ENCODE measurements at places on chromosomes 7 and 10.
A peak's percentile ranks its signal among the peaks of the same experiment; 100 is the strongest.

DNA sequence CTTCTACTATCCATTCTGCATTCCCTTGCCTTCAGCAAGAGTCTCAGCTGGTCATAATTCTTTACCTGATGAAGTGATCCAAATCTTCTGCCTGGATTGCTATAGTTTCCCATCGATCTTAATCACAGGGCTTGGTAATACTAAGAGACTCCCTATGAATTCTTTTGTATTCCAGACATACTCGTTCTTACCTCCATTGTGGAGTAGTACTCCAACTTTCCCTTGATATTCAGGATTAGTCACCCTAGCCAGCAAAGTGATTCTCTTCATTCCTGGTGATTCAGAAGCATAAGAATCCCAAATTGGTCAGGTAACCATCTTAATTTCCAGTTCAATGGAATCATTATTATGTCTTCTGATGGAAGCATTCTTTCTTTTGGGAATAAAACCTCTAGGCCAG lies 96.7 kb downstream of the TWIST1 start:
- no peak for DNase-seq

- DNase-seq: peak; percentile 2
These were observed 164.6 kb upstream of the PPP1R3A start for GRCh38 chr7:114083166-114084001.

- DNase-seq: no peak
These were observed 486.1 kb upstream of the NRP1 start for GRCh38 chr10:33820531-33820930.

- DNase-seq: no peak
These were observed 19.4 kb upstream of the EPHB6 start for GRCh38 chr7:142835487-142835886.

GRCh38 chr10:104026762-104027161 lies 58.9 kb downstream of the COL17A1 start:
- no peak for DNase-seq

DNA sequence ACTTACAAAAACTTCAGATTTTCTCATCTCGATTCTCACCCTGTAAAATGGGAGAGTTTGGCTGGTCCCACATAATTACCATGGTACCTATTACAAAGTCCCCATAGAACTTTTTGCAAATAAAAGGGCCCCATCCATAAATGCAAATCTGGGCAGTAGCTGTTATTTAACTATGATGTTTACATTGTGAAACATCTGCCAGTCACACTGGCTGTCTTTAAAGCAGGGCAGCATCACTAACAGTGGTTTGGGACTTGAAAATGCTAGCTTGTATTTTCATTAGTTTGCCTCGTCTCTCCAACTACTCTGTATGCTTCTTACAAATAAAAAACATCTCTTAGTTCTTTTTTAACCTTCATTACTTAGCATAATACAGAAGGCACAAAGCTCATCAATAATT lies 240.7 kb downstream of the FZD1 start:
- DNase-seq: no peak

DNA sequence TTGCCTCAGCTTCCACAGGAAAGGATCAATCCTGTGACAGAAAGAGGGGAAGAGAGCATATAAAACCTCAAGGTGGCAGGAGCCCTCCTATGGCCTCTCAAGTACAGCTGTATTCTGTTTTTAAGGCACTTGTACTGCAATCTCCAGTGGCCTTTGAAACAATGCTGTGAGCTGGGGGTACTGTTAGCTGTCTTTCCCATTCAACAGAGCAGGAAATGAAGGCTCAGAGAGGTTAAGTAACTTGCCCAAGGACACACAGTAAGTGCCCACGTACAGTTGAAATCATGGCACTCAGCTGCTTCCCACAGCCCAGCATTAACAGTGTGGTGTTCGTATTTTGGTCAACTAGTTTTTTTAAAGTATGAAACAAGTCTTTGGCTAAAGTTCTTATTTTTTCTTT lies 34.0 kb downstream of the DUSP5 start:
- no peak for DNase-seq

GRCh38 chr7:31437250-31437865 lies 76.5 kb upstream of the ITPRID1 start:
- no peak for DNase-seq

DNA sequence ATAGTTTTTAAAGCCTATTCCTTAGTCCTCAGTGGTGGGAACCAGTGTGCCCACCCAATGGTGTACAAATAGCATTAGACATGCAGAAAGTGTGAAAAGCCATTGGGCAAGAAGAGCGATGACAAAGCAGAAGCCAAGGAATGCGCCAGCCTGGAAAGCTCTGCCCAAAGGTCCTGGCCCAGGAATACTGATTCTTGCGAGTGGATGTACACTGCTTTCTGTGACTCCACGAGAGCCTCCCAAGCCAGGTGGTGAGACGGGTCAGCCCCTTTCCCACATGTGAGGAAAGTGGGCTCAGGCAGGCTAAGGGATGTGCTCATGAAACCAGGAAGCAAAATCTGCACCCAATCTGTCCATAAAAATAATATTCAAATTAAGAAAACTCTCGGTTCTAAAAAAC lies 106.6 kb downstream of the ADCY1 start:
- no peak for DNase-seq

DNA sequence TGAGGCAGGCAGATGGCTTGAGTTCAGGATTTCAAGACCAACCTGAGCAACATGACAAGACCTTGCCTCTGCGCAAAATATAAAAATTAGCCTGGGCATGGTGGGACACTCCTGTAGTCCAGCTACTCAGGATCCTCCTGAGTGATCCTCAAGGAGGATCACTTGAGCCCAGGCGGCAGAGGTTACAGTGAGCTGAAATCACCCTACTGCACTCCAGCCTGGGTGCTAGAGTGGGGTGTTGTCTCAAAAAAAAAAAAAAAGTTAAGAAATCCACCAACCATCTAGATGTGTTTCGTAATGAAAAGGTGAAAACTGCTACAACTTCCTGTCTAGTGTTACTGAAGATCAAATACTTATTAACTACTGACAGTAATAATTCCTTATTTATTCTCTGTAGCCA lies 8.1 kb downstream of the GLCCI1 start:
- DNase-seq: no peak

- DNase-seq: no peak
These were observed 224.6 kb upstream of the FERD3L start for GRCh38 chr7:19369806-19370205.

DNA sequence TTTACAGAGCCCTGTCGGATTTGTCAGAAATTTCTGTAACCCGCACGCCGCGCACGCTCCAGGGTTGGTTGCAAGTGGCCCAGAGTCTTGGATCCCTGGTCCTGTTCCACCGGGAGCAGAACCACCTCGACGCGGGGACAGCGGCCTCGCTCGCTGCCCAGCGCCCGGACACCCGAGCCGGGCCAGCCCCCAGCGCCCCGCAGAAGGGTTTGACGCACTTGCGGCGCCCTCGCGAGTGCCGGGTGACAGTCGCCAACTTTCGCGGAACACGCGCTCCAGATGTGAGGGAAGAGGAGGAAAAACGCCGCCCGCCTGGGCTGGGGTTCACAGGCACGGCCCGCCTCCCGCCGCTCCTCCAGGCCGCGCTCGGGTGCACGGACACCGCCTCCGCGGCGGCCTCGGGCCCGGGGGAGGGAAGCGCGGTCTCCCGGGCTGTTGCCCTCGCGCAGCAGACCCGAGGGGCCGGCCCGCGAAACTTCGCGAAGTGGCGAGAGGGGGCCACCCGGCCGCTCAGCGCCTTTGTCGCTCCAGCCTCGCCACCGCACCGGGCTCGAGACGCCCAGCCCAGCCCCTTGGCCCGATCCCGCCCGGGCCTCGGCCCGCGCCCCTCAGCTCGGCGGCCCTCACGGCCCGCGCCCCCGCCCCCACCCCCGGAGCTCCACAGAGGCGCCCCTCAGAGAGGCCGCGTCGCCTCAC lies 514 bp downstream of the RNF216 start:
- peak; percentile 53 for DNase-seq

GRCh38 chr10:124094419-124094785 lies 1.0 kb upstream of the CHST15 start:
- DNase-seq: no peak

- DNase-seq: no peak
These were observed 12.7 kb upstream of the SMURF1 start for GRCh38 chr7:99156649-99157048.

DNA sequence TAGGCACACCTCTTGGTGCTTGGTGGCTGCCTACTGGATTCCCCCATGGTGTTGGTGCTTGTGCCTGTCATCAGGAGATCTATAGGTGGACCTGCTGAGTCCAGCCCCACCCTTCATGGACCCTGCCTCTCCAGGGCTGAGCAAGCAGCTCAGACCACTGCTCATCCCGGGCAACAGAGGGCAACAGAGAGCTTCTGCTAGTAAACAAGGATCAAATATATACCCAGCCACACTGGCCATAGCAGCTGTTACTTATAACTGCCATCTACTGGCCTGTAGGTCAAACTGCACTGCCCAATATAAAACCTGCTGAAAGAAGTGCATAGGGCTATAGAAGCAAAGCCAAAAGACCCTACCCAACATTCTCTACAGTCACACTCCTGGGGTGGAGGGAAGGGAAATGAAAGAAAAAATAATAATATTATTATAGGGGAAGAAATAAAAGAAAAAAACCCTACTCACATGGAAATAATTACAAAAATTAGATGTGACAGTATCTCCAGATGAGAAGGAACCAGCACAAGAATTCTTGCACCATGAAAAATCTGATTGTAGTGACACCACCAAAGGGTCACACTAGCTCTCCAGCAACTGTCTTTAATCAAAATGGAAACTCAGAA lies 54.9 kb upstream of the ZNF800 start:
- DNase-seq: peak; percentile 90

- no peak for DNase-seq
These were observed 10.5 kb upstream of the EZH2 start for GRCh38 chr7:148894591-148894990.

DNA sequence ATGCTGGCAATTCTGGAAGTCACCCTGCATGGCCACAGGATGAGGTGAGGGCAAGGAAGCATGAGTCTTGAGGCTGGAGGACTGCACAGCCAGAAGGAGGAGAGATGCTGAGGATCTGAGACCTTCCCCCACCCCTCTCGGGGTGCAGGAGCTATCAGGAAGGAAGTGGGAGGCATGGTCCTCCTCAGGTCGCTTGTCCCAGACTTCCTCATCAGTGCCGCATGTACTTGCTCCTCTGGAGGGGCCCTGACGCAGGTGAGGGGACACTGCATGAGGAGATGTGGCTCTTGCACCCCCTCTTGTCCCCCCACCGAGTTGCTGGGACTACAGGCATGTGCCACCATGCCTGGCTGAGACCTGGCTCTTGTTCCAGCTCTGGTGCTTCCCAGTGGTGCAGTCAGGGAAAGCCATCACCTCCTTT lies 5.7 kb upstream of the ZMIZ1 start:
- no peak for DNase-seq

DNA sequence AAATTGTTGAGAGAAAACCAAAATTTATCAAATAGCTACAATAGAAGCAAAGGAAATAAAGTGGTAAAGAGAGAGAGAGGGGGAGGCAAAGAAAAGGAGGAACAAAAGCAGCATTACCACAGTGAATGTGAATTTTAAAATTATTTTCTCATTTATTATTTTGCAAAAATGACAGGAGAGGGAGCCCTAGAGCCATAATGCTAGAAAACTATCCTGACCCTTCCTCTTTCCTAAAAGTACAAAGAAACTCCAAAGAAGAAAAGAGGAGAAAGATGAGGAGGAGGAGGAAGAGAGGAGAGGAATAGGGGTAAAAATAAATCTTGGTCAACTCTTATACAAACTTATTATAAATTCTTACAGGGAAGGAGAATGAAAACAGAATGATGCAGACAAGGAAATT lies 921.5 kb downstream of the NRG3 start:
- DNase-seq: peak; percentile 3

GRCh38 chr10:89644691-89644966 lies 413 bp downstream of the PANK1 start:
- DNase-seq: no peak

GRCh38 chr7:51082096-51082840 lies 234.3 kb downstream of the COBL start:
- DNase-seq: no peak

- DNase-seq: no peak
These were observed 9.9 kb upstream of the OR9A4 start for GRCh38 chr7:141906285-141906684.

DNA sequence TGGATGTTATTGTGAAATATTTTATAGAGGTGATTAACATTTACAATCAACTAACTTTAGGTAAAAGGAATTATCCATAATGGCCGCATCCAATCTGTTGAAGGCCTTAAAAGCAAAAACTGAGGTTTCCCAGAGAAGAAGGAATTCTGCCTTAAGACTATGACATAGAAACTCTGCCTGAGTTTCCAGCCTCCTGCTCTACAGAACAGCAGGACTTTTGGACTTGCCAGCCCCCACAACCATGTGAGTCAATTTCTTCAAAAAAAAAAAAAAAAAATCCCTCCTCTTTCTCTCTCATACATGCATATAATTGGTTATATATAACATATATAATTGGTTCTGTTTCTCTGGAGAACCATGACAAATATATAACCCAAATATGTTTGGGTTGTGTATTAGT lies 15.4 kb downstream of the SLC25A28 start:
- no peak for DNase-seq

GRCh38 chr10:117782276-117782675 lies 239.7 kb downstream of the EMX2 start:
- no peak for DNase-seq

DNA sequence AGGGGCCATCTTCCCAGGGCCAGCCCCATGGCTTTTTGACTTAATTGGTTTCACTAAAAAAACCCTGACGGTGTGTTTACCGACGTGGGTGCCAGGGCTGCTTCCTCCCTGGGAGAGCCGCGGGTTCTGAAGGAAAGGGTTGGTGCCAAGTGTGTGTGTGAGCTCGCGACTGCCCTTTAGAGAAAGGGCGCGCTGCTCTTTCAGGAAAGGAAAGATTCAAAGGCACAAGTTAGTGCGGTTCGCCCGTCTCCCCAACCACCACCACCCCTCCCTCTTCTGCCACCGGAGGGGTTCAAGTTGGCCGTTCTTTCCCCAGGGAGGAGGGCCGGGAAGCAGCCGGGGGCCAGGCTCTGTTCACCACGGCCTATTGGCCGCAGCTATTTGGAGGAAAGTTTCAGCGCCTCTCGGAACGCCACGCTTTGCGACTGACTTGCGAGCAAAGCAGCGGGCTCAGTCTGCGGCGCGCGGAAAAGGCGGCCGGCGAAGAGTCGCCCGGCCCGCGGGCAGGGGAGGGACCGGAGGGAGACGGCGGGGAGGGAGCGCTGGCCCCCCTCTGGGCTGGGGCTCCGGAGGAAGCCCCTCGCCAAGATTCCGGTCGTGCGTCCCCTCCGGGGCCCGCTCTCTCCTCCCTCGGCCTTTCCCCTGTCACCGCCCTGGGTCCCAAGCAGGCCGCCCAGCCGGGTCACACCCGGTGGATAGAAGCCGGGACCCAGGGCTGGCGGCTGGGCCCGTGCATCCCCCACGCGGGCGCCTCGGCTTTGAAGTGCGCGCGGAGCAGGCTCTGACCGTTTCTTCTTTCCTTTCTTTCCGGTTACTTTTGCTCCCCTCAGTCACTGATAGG lies 165.9 kb upstream of the PPP1R3A start:
- peak; percentile 16 for DNase-seq
